Fibroblast of the conjunctiva (primary cell): ENCODE measurements at places on chromosomes 3 and 15.

- DNase-seq, result no peak
These were observed 30.2 kb upstream of the LEKR1 start for GRCh38 chr3:156795890-156796481.

DNA sequence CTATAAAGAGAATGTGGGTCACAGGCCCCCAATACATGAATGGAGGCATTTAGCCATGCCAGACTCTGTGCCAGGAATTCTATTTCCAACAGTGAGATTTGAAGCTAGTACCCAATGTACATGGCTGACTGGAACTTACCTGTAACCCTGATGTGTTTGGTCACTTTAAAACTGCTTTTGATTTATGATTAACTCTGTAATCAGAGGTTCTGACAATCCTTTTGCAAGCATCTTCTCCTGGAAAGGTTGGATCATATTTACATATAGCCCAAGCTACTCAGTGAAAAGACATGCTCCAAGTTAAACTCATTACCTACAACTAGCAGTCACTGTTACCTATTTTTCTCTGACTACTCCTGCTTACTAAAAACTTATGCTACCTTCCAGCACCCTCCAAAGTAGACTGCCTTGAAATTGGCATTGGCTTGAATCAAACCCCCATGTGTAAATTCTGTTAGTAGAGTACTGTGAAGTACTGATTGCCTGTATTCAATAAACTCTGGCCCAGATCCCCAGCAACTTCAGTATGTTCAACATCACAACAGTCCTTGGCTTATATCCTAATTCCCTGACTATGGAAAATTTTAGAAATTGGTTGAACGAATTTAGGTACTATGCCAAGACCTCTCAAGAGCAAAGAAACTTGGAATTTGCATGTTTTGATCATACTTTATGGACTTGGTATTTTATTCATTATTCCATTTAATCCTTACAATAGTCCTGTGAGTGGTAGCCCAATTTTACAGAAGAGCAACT is 665.6 kb upstream of the NECTIN3 start:
- DNase-seq, result no peak

DNA sequence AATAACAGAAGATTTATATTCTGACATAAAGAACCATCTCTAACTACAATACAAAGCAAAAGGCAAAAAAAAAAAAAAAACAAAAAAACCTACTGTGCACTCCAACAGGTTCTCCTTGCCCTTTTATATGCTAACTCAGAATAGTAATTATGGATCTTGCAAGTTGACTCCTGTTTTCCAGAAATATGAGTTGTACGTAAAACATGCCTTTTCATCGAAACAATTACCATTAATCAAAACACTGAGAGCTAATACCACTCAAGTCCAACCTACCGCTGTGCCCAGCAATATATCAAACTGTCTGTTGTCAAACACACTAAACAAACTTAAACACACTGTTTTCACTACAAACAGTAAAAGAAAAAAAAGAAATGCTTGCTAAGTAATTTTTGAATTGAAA is 389.8 kb downstream of the TBC1D5 start:
- no peak for DNase-seq

- no peak for DNase-seq
These were observed 42.5 kb upstream of the PIK3CB start for GRCh38 chr3:138877226-138877625.

DNA sequence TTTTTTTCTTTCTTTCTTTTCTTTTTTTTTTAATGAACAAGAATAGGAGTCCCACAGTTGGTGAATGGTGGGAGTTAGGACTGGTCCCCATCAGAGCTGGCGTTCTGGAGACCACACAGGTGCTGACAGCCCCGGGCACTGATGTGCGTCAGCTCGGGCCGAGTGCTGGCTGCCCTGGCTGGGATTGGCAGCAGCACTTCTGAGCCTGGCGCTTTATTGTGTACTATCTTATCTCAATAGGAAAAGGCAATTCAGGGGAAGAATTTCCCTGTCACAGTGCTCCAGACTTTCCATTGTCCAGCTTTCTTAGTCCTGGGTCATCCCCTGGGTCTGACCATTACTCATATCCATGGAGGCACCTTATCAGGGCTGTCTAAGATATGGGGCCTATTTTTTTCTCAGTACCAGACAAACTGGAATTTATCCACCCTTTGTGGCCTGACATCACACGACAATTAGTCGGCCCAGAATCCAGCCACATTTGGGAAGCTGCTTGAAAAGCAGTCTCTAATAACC is 54.1 kb downstream of the TMEM44 start:
- DNase-seq, result no peak

DNA sequence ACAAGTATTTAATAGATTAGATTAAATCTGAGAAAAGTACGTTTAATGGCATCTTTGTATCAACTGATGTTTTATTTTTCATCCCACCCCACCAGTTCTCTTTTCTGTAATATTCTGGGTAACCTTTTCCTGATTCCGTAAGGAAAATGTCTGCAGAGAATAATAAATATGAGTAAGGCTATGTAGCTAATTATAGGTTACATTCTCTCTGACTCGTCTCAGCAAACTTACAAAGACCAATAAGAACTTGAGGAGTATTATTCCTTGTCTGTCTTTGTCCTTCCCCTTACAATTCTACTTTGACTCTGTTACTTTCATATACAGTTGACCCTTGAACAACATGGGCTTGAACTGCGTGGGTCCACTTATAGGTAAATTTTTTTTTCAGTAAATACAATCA is 12.1 kb downstream of the SNAP23 start:
- DNase-seq, result no peak

DNA sequence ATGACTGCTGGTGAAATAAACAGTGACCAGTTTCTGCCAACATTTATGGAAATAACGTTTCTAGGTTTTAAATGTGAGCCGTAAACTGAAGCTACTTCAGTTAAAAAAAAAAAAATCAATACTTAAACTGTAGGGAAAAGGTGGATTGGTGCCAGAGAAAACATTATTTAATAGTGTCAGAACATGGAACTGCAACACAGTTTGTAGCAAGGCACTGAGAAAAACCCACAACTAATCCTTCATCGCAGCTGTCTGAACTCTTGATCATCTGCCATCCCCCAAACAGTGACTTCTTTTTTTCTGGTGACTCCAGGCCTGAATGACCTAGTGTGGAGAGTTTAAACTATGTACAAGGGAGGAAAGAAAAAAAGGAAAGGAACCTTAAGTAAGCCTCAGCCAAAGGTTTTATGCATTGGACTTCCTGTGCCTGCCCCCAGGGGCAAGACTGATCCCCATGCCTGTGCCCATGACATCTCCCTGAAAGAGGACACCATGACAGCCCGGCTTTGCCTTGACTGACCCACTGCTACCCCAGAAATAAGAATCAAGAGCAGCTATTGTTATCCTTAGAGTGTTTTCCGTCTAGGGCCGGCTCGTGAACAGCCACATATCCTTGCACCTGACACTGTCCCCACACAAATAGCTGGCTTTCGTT is 33.1 kb downstream of the CRTAP start:
- peak; percentile 26 for DNase-seq

- no peak for DNase-seq
These were observed 2.0 kb downstream of the NDUFB5 start for GRCh38 chr3:179606534-179607085.

GRCh38 chr3:89238846-89239245 is 131.4 kb downstream of the EPHA3 start:
- no peak for DNase-seq

GRCh38 chr3:13547591-13548371 is 1.1 kb upstream of the FBLN2 start:
- DNase-seq, result no peak

GRCh38 chr3:32912046-32912445 is 39.4 kb upstream of the CCR4 start:
- DNase-seq, result no peak

DNA sequence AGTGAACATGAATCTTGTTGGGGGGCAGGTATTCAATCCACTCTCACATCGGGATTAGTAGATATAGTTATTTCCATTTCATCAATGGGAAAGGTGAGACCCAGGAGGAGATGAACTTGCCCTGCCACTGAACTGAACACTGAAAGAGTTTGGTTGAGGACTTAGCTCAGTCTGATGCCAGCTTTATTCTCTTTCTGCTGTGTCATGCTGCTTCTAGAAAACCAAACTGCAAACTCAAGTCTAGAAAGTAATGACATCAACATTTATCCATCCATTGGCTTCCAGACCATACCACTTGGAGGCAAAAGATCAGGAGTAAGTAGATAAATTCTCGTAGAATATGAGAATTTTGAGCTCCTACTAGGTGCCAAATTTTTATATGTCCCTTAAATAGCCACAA is 288.0 kb upstream of the CTNNB1 start:
- no peak for DNase-seq

GRCh38 chr3:29977360-29977759 is 629.0 kb upstream of the TGFBR2 start:
- DNase-seq, result no peak

- peak; percentile 12 for DNase-seq
These were observed 215.2 kb downstream of the PCCB start for GRCh38 chr3:136465296-136465695.
